NCI-H1092 treated with DMSO at 0.1 percent for 48 hours (cell line): ENCODE measurements at places on chromosomes 6 and 20.
A peak's percentile ranks its signal among the peaks of the same experiment; 100 is the strongest.

GRCh38 chr6:12245763-12246718, 44.1 kb upstream of the EDN1 start:
- DNase-seq, result no peak

DNA sequence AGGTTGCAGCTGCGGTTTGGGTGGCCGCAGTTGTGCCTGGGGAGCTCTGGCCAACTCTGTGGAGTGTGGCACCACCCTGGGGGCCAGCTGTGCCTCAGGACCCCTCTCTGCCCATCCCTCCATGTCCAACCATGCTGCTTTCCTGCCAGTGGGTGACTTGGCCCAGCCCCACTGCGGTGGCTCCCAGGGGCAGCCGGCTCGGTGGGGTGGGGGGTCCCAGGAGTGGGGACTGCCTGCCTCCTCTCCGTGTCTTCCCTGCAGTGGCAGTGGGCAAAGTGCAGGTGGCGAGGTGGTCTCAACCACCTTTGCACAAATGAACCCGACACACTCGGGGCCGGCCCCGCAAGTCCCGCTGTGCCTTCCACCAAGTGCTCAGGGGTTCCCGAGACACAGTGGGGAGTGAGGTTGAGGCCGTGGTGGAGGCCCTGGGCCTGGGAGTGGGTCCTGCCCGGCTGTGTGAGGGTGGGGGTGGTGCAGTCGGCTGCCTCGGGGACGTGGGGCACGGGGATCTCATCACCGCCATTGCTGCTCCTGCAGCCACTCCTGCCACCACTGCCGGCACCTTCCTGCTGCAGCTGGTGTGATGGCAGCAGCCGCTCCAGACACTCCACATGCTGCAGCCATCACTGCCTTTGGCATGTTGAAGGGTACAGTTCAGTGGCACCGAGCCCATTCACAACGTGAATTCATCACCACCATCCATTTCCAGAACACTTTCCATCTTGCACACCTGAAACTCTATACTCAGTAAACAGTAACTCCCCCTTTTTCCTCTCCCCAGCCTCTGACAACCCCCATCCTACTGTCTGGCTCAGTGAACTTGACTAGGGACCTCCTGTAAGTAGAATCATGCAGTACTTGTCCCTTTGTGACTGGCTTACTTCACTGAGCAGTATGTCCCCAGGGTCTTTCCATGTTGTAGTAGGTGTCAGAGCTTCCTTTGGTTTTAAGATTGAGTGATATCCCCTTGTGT, 10.7 kb upstream of the SLCO4A1 start:
- peak; percentile 85 for DNase-seq

GRCh38 chr20:47040506-47041125, 146.0 kb downstream of the EYA2 start:
- no peak for DNase-seq

DNA sequence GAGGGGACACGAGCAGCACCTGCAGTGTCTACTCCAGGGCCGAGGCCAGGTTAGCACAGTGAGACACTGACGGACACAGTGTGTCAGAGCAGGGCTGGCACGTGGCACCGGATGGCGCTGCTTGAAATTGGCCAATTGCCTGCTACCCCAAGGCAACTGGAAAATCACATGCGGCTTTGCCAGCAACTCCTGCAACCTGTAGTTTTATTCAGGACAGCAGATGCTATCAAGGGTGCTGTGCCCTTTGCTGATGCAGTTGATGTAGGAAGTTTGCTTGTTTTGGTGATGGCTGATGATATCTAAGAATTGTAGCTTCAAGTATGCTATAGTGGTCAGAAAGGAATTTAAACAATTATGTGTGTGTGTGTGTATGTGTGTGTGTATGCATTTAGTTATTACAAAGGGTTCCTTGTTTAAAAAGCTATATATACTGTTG, 25.9 kb downstream of the RIN2 start:
- no peak for DNase-seq

GRCh38 chr6:12293235-12293930, 3.2 kb downstream of the EDN1 start:
- DNase-seq, result no peak
